Stimulated activated CD4-positive, alpha-beta T cell treated with anti-CD3 and anti-CD28 coated beads, Interleukin-1b, Interleukin-23, amount 100 ng/mL, for 1 hour (primary cell): ENCODE measurements at places on chromosomes 1 and 21.

GRCh38 chr1:52195161-52195560 is 53.3 kb downstream of the ZFYVE9 start:
- DNase-seq = no peak

DNA sequence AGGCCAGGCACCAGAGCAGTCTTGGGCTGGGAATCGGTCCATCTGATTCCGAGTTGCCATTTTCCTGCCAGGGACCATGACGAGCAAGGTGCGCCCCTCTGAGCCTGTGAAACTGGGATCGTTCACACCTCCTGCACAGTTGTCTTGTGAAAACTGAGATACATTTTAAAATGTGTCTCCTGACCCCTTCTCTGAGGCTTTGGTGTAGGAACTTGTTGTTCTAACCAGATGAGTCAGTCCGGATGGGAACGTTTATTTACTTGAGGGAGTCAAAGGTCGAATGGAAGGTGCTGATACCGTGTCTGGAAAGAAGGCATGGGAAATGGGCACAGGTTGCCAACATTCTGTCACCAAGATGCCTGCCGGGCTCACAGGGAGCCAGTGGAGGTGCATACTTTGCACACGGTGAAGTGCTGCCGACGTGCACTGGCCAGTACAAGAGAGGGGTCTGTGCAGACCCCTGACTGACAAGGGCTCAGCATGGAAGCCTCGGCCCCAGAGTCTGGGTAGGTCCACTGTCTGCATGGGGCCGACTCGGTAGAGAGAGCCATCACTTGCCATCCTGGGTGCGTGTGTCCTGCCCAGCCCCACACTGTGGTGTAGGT is 7.4 kb upstream of the KCNN3 start:
- no peak for DNase-seq

GRCh38 chr1:188590641-188591040 is 1761.9 kb downstream of the PLA2G4A start:
- no peak for DNase-seq

- no peak for DNase-seq
Measured at GRCh38 chr1:239174880-239175279, 211.5 kb upstream of the CHRM3 start.

DNA sequence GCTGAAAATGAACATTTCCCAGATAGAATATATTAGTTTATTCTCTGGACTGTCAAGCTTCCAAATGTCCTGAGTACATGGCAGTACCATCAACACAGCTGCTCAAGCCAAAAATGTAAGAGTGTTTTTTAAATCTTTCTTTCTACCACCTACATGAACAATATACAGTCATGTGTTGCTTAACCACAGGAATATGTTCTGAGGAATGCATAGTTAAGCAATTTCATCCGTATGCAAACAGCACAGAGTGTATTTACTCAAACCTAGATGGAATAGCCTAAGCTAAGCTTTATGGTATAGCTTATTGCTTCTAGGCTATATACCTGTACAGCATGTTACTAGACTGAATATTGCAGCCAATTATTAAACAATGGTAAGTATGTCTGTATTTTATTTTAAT is 561.9 kb upstream of the ADGRL4 start:
- DNase-seq = no peak

DNA sequence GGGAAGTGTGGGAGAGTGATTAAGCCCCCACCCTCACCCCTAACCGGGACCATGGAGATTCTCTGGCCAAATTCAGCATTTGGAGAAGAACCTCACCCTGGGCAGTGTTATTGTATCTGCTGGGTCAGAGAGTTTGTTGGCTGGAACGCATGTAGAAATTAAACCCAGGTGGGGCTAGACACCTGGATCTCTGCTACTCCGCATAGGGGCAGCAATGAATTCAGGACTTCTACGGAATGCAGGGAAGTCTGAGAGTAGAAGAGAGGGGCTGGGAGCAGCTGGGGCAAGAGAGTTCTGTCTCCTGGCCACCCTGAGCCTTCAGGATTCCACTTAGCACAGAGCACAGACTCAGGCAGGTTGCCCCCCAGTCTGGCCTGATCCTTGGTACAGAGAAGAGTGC is 3.6 kb upstream of the CRABP2 start:
- DNase-seq = no peak

GRCh38 chr1:99886841-99887240 is 36.7 kb downstream of the AGL start:
- no peak for DNase-seq

DNA sequence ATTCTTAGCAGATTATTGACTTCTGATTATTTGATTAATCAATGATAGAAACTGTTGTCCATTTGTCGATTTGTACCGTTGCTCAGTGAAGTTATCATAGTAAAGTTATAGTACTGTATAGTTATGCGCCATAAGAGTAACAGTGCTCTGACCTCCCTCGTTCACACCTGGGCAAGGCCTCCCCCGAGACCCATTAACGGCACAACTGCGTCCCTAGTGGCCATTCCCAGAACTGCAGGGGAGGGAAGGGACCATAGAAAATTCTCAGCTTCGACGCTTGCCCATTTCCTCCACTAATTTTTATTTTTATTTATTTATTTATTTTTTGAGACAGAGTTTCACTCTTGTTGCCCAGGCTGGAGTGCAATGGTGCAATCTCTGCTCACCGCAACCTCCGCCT is 334.4 kb downstream of the DSCAM start:
- no peak for DNase-seq

- DNase-seq = no peak
Measured at GRCh38 chr1:210937846-210938245, 196.1 kb downstream of the KCNH1 start.

DNA sequence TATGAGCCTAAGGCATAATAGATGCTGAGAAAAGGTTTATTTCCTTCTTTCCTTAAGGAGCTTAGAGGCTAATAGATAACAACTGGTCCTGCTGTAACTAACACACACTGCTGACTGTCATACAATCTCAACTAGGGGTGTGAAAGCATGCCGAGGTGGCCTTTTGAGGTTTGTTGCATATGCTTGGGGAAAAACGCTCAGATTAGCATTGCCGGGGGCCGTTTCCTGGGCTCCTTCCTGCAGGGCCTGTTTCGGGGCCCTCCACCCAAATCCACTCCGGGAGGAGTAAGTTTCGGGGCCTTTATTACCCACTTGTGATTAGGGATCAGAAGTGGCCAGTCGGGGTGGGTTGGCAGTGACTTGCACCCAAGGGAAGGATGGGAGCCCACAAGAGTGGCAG is 27.2 kb upstream of the RCSD1 start:
- DNase-seq = no peak

- no peak for DNase-seq
Measured at GRCh38 chr1:6625584-6626149, 999 bp downstream of the THAP3 start.

DNA sequence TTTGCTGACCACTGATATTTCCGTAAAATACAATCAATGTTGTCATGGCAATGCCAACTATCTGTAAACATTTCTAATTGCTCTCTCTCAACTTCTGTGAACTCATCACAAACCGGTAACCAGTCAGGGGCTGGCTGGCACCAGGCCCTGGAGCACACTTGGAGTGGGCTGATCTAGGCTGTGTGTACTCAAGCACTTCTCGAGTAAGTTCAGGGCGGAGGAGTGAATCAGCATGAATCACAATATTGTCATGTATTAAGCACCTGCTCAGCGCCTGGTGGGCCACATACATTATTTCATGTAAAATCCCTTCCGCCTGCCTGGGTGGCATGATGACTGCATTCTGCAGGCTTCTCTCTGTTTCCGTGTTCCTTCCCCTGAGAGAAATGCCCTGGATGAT is 212.4 kb downstream of the FOXD2 start:
- no peak for DNase-seq

- DNase-seq = no peak
Measured at GRCh38 chr1:30535595-30536325, 187.6 kb downstream of the MATN1 start.

- DNase-seq = no peak
Measured at GRCh38 chr1:158283965-158284364, 5.8 kb upstream of the CD1C start.

GRCh38 chr1:28926629-28927265 is 12.4 kb downstream of the EPB41 start:
- peak; percentile 24 for DNase-seq

- DNase-seq = no peak
Measured at GRCh38 chr1:89706700-89707012, 73.7 kb downstream of the LRRC8C start.

GRCh38 chr1:81125672-81126071 is 675.1 kb upstream of the ADGRL2 start:
- DNase-seq = no peak

DNA sequence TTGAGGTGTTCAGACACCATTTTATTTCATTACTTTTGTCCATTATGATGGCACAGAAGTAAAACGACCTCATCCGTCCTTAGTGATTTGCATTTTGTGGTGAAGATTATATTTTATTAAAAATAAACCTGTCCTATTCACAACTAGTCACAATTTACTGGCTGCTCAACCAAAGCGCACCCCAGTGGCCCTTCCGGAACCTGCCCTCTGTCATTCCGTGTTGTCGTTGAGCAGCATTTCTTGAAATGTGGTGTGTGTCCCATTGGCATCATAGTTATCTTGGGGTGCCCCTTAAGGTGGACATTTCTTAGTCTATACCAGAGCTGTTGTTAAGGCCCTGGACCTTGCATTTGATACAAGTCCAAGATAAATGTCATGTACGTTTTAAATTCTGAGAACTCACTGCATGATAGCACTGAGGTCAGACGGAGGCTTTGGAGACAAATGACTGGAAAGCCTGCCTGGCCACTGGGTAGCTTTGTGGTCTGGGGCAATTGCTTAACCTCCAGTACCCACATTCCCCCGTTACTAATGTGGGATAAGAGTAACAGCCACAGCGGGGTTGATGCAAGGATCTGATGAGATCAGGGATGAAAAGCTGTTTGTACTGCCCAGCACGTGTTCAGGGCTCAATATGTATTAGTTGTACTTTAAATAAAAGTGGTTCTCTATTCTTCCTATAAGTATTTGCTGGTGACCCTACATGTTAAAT is 36.2 kb downstream of the BACH1 start:
- no peak for DNase-seq

DNA sequence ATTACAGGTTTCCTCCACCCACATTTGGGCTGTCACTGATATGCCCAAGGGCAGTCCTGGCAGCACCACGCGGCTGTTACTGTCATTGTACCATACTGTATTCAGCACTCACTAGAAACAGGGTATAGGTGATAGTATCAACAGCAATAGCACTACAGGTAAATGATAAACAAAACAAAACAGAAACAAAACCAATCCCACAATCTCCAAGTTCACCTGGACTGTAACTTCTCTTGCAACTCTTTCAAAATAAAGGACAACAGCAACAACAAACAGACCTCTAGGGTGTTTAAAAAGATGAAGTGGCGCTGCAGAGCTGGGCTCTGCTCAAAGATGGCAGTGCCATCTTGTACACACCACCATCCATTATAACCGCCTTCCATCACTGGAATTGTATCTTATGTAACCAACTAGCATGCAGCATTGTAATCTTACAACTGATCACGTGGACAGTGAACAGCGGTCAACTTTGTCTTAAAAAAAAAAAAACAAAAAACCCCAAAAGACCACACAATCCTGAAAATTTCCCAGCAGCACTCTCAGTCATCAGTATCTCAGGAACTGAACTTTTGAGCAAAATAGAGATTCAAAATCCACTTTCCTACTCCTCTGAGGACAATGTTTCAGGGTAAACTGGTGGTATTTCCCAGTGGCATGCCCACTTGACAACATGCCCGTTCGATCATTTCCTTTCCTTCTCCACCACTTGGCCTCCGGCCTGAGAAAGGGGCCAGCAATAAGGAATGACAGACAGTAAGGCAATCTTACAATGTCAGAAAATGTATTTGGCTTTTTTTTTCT is 3.8 kb downstream of the IRF2BP2 start:
- DNase-seq = no peak

DNA sequence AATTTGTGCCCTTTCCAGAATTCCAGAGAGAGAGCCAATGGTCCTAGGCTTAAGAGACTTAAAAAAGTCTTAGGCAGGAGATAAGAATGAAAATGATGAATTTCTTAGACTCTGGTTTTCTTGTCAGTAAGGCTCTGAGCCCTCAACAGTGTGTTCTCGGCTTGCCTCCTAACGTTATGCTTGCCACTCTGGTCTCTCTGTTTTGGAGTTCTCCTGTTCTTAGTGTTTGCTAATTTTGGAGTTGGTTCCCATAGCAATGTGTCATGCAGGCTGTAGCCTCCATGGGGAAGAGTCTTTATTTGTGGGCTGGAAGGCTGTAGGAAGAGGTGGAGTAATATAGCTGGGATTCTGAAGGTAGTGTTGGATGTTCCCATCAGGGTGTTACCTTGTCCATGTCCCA is 19.9 kb downstream of the TBX19 start:
- DNase-seq = no peak

DNA sequence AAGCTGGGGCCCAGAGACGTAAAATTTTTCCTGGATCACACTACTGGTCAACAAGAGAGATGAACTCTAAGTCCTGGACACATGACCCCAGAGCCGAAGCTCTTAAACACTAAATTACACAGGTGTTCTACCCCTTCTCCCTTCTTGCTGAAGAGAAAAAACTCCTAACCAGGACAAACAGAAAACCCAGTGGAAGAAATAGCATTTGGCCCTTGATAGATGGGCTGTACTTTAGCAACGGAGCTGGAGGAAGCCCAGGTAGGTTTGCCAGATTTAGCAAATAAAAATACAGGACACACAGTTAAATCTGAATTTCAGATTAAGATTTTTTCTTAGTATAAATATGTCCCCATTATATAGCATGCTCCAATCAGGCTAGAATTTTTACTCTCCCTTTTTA is 72.7 kb downstream of the DIRAS3 start:
- no peak for DNase-seq

GRCh38 chr1:42784946-42785693 is at the start of gene TMEM269:
TSS of gene TMEM269 (plus strand) at chr1:42784991. CDS start at chr1:42789894, 4,903 bp downstream.
- no peak for DNase-seq

DNA sequence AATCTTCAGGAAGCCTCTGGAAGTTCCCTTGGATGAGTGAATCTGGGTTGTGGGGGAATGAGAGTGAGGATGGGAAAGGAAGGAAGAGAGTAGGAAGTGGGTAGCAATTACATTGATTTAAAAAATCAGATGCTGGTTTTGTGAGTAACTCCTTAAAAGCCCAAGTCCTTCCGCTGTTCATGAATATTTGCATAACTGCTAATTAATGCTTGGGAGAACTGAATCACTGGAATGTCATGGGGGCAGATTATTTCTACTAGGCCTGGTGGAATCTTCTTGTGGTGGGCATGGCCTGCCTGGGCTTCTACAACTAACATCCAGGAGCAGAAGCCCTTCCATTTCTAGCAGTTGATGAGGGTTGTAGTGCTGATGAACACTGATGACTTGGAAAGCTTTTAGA is 52.7 kb downstream of the FASLG start:
- DNase-seq = no peak

DNA sequence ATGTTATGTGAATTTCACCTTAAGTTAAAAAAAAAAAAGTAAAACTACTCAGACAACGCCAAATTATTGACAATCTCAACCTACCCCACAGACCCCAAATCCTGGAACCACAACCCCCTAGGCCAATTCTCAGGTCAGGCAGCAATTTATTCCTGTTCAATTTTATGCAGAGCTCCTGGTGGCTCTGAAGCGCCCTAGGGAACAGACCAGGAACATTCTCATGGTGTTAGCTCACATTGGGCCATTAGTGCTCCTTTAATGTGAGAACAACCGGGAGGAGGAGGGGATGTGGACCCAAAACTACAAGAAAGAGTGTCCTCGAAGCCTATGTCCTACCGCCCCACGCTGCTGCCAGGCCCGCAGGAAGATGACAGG is 403 bp upstream of the PSEN2 start:
- DNase-seq = no peak
